Bronchial epithelial cell (primary cell): ENCODE measurements at places on chromosomes 11 and 22.
A peak's percentile ranks its signal among the peaks of the same experiment; 100 is the strongest.

- no peak for DNase-seq
Observed at GRCh38 chr11:66464916-66465315, 1.8 kb upstream of the PELI3 start.

DNA sequence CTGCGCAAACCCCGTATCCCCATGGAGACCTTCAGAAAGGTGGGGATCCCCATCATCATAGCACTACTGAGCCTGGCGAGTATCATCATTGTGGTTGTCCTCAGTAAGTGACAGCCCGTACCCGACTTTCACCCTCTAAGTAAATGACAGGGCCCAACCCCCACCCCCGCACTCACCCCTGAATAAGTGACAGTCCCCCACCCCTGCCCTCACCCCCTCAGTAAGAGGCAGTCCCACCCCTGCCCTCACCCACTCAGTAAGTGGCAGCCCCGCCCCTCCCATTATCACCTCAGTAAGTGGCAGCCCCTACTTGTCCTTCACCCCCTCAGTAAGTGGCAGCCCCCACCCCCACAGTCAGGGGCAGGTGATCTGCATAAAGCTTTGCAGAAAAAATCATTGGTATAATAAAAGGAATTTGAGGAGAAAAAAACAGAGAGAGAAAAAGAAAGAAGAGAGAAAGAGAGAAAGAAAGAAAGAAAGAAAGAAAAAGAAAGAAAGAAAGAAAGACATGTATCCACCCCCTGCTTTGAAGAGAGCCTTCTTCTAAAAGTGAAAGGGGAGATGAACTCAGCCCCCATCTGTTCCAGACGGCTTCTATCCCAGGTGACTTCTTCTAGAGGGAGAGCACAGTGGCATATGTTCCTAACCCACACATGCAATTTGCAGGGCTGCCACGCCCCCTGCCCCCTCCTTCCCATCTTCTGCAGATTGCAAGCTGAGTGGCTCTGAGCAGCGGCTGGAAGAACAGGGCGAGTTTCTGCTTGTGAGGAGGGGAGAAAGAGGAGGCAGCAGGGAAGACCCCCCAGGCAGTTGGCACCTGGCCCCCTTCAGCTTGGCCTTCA is 12.5 kb upstream of the SMIM35 start:
- no peak for DNase-seq

- peak; percentile 94 for DNase-seq
Observed at GRCh38 chr22:37121887-37122591, 12.5 kb upstream of the TMPRSS6 start.

GRCh38 chr11:17019232-17019631 is 5.0 kb upstream of the PLEKHA7 start:
- peak; percentile 7 for DNase-seq

- DNase-seq = no peak
Observed at GRCh38 chr11:112697391-112698178, 263.6 kb upstream of the NCAM1 start.

DNA sequence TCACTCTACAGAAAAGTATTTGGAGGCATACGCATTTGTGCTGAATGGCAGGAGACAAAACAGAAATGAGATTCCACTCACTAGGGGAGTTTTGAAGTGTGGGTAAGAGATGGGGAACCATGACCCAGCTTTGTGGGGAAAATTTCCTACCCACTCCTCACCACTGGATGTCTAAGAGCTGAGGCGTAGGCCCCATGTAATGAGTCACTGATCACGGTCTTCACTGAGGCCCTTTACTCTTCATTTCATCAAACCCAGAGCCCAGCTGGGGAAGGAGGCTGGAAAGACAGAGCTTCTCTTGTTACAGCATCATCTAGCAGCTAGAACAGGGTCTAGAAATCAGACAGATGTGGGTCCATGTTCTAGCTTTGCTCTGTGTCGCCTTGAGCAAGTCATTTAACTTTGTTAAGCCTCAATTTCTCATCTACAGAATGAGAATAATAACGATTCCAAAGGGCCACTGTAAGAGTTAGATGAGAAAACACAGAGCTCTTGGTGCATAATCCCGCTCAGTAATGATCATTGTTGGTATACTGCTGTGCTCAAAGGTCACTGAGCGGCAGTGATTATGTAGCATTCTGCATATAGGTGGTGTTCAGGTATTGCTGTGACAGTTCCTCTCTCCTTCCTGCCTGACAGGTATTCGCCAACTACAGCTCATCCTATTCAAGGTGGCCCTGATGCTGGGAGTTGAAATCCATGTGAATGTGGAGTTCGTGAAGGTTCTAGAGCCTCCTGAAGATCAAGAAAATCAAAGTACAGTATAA is 97.2 kb downstream of the MICAL2 start:
- DNase-seq = no peak

- DNase-seq = peak; percentile 47
Observed at GRCh38 chr11:120964857-120965256, 59.0 kb upstream of the TBCEL start.
